Spinal cord (tissue), 10 donors: ENCODE measurements at places on chromosomes 7 and 10. TPM values are rescaled to one million over a fixed set of nuclear protein-coding genes. Genes with fewer than 3 reads are reported as not detected.

GRCh38 chr7:80816806-80817205 is 102.0 kb downstream of the SEMA3C start:
- DNase-seq = no peak

- no peak for DNase-seq
Measured at GRCh38 chr7:29354340-29354739, 159.8 kb downstream of the CHN2 start.

TMEM270 gene
- total RNA-seq = not detected

DNA sequence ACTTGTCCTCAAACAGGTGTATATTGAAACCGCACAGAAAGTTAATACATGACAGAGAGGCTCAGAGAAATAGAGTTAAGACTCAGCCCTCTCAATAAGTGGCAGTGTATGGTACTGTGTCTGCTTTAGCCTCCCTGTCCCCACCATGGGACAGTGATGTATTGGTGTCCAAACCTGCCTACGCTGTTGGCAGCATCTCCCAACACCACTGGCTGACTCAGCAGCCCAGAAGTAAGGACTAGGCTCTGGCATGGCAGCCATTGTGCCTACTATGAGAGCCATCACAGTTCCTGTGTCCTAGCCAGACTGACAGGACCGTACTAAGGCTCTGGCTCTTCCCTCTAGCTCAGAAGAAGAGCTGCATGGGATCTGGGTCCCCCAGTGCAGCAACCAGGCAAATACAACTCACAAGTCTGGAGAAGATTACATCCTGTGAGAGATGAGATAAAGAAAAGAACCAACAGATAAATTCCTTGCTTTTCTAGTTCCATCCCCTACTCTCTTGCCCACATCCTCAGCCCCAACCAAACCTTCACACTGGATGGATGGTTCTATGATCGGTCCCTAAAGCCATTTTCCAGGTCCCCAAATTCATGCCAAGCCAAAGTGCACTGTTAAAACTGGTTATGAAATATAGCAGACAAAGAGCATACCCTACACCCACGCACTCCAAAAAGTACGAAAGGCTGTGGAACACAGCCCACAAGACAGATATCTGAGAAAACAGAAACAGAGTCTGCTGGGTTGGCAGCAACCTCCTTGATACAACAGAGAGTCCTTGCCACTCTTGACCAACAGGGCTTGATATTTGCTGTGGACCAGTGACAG is 44.1 kb upstream of the DMTF1 start:
- no peak for DNase-seq

DNA sequence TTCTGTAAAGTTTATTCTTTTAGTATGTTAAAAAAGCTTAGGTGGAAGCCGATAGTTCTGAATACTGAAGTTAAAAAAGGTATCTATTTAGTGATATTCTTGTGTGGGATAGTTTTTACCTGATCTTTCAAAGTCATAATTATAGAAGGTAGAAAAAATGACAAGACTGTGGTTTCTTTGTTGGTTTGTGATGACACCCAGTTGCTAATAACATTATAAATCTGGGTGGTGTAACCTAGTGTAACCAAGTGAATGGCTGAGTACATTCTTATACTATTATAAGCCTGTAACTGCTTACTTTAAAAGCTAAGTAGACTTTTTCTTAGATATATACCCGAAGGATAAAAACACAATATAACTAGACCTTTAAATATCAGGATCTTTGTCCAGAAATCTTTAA is 2.3 kb downstream of the CDK13 start:
- DNase-seq = no peak

FEZF1 gene
- 0.77 TPM for total RNA-seq

COX19 gene
- 11.7 TPM for total RNA-seq

GRCh38 chr10:4125776-4126175 is 340.8 kb upstream of the KLF6 start:
- DNase-seq = no peak

GRCh38 chr7:128323040-128323439 is 20.7 kb downstream of the RBM28 start:
- DNase-seq = no peak
